ENCODE measurements at places on chromosomes 7 and 10.

GRCh38 chr7:105268511-105269392 is 120.0 kb downstream of the SRPK2 start:
- peak; percentile 69 for DNase-seq

DNA sequence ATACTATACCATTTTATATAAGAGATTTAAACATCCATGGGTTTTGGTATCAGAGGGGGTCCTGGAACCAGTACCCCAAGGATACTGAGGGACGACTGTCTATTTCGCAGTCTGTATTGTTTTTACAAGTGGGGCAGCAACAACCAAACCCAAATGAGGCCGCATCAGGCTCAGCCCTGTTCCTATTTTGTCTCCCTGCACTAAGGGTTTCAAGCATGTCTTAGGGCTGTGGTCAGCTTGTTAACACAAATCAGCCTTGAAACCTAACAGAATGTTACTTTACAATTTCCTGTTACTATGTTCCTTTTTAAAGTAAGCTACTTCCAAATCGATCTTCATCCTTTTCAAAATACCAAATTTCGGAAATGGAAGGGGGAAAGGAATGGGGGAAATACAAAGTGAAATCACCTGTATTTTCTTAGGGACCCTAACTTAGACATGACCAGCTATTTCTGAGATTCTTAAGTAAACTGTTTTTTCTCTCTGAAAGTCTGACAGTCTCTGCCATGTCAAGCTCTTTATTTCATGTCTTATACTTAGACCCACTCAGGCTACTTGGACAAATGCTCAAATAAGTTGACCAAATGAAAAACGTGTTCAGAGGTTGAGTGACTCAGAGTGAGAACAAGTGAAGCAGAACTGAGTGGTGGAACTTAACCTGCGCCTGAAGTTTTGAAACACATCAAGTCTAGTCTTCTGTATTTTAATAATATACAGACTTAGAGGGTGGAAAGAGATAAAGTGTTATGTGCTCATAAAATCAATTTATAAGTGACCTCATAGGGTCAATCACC is 75.8 kb downstream of the C1GALT1 start:
- DNase-seq = peak; percentile 35

- DNase-seq = no peak
Measured at GRCh38 chr7:404812-405488, 114.7 kb downstream of the PDGFA start.

DNA sequence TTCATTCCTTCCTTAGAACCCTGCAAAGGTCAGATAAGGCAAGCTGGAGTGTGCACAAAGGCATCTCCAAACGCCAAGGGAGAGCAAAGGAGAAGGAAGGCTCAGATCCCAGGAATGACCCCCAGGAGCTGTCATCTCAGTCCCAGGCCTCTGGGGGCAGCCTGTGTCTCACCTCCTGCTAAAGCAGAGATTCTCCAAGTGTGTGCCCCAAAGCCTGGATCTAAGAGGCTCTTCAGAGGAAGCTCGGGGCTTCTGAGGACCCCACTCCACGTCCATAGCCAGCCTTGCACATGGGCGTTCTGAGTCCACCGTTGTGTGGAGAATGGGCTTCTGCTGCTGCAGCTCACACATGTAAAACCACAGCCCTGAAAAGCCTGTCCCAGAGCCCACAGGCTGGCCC is 5.1 kb upstream of the GRID1 start:
- no peak for DNase-seq

DNA sequence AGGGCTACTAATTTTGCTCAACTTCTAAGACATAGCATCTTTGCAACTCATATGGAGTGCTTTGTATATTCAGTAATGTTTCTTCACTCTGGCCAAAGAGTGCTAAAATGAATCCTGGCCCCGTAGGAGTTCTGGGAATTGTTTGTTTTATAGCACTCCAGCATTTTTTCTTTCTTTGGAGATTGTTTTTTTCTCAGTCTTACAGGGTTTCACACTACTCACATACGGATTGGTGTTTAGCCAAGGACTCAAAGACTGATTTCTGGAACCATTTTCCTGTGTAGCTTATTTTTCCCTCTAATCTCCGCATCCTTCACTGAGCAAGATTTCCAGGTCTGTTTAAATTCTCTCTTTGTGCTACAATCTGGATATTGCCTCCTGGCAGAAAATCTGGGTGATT is 6.4 kb downstream of the TAS2R41 start:
- DNase-seq = no peak

- peak; percentile 38 for DNase-seq
Measured at GRCh38 chr7:130063036-130063435, 7.3 kb upstream of the KLHDC10 start.

DNA sequence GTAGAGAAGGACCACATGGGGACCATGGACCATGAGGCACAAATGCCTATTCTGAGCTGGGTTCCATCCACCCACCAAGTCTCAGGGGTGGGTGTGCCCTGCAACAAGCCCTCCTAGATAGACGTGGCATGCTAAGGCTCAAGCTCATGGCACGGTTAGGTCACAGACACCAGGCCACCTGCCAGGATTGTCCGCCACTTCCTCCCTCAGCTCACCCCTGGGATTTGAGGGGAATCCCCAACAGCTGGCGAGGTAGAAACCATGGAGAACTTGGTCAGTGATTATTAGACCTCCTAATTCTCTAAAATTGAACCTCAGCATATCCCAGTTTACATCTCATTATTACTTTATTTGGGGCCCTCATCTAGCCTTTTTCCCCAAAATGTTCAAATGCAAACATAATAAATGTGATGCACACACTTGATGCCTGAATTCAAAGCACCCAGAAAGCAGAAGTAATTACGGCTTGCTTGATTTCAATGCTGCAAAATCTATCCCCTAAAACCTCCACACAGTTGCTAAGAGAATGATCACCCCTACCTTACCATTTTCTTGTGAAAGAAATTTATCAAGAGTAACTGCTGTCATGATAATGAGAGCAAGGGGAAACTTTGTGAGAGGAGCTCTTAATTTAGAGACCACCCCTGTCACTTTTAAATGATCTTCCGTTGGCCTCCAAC is 366.6 kb upstream of the PFKP start:
- DNase-seq = no peak

- peak; percentile 67 for DNase-seq
Measured at GRCh38 chr7:11760372-11760771, 71.6 kb downstream of the THSD7A start.

- DNase-seq = no peak
Measured at GRCh38 chr7:157543791-157544190, 207.0 kb downstream of the DNAJB6 start.

DNA sequence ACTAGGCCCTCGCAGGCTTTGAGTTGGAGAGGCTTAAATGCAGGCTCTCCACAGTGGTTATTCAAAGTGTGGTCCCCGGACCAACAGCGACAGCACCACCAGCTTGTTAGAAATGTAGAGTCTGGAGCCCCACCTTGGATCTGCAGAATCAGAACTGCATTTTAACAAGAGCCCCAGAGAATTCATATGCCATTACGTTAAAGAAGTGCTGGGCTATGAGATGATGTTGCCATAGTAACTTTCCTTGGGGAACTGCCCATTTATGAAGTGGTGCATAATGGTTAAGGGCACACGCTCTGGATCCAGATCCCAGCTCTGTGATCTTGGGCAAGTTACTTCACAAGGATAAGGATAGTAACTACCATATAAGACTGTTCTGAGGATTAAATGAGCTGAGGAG is 48.9 kb downstream of the ZCCHC24 start:
- DNase-seq = no peak

DNA sequence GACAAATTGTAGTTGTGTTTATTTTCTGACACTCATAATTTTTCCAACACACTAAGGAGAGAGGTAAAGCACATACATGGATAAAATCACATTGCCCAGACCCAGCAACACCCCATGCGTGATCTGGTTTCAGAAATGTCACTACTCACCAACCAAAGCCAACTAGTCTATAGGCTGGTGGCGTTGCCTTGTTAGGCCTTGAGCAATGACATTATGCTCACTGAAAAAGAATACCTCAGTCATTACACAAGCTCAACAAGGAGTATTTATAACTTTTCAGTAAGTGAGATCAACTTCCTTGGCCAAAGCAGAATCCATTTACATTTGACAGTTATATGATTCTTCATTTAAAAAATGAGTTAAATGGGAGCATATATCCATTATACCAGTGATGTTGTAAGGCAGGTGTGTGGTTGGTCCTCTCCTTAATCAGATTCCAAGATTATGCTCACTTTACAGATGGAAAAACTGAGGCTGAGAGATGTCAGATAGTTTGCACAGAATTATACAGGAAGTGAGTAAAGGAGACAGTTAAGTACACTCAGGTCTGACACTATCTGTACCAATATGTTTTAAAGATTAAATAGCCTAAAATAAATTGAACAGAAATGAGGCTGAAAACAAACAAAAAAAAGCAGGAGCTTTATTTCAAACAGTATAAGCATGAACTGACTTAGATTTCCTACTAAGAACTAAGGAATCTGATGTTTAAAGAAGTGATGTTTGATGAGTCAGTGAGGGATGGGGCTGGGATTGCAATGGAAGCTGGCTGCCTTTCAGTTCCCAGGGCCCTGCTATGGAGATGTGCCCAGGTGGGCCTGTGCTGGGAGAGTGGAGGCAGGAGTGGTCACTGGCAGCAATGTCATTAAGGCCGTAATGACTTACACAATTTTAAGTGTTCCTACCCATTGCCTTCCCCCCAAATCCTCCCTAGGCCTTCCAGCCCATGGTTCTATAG is 118.3 kb downstream of the RAPGEF5 start:
- DNase-seq = no peak

GRCh38 chr10:108791794-108792474 is 1131.4 kb downstream of the XPNPEP1 start:
- DNase-seq = no peak

DNA sequence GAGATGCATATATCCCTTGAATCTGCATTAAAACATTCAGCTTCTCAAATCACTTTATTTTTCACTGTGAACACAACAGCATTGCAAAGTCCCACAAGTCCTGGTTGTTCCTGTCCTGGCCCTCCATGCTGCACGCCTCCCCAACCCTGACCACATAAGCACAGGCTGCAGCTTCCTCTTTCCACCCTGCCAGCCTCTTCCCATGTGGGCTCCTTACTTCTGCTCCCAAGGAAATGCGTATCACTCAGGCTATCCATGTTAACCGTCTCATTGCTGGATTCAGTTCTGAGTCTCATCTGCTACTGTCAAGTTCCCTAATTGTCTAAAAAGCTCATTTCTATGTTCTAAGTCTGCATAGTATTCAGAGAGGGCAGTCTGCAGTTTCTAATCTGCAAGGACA is 89.7 kb upstream of the ZPBP start:
- DNase-seq = peak; percentile 85

- peak; percentile 51 for DNase-seq
Measured at GRCh38 chr7:151059367-151060112, at the start of gene SLC4A2. Gene SLC4A2, plus strand, starts transcription at chr7:151059589. Its CDS starts 2,399 bp downstream, at chr7:151061988.

- no peak for DNase-seq
Measured at GRCh38 chr7:151665368-151665767, 145.7 kb upstream of the RHEB start.

GRCh38 chr7:75955331-75955955 is 39.0 kb downstream of the TMEM120A start:
- no peak for DNase-seq

DNA sequence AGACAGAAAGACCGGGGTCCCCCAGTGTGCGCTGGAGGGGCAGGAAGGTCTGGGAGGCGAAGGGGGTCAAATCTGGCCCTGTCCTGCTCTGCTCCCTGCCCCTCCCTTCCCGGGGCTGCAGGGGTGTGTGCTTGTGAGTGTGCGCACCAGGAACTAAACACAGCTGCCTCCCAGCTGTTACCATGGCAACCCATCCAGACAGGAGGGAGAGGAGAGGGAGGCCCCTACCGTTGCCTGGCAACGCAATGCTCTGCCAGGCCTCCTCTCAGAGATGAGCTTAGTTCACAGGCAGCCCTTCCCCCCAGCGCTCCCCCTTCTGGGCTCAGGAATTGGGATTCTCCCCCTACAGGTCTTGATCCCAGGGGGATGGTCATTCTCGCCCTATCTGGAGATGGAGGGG is 6.1 kb downstream of the NYAP1 start:
- DNase-seq = no peak

DNA sequence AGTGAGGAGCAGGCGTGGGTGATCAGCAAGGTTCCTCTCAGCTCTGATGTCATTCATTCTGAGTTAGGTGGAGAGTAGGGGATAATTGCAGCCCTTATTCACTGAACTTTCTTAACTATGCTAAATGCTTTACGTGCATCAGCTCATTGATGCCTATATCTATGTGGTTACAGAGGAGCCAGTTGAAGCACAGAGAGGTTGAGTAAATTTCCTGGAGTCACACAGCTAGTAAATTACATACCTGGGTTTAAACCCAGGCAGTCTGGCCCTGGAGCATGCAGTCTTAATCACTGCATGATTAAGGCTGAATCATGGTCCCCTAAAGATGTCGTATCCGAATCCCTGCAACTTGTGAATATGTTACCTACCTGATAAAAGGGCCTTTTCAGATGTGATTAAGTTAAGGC is 99.6 kb downstream of the GRK5 start:
- DNase-seq = no peak

DNA sequence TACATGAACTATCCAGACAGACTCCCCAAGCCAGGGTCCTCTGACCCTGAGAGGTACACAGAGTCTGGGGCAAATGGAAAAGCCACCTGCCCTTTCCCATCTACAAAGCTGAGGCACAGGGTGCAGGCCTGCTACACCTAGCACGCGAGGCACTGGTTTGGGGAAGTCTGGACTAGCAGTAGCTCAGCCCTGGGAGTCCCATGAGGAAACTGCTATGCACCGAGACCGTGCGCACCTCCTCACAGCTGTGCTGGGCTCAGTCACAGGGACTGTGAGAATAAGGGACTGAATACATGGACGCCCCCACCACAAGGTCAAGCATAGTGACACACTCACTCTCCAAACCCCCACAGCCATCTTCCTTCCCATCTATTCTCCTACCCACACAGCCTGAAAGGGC is 8.2 kb downstream of the MAT1A start:
- DNase-seq = no peak

GRCh38 chr10:86693721-86694369 is 25.5 kb downstream of the LDB3 start:
- peak; percentile 55 for DNase-seq

GRCh38 chr7:155020996-155021395 is 18.1 kb upstream of the PAXIP1 start:
- no peak for DNase-seq

- DNase-seq = no peak
Measured at GRCh38 chr7:93051660-93052059, 66.1 kb downstream of the SAMD9 start.

GRCh38 chr10:96397902-96398301 is 39.1 kb upstream of the OPALIN start:
- no peak for DNase-seq

- DNase-seq = no peak
Measured at GRCh38 chr10:21314906-21315644, 210.4 kb downstream of the SKIDA1 start.

- no peak for DNase-seq
Measured at GRCh38 chr10:20608503-20608902, 288.6 kb downstream of the NEBL start.

DNA sequence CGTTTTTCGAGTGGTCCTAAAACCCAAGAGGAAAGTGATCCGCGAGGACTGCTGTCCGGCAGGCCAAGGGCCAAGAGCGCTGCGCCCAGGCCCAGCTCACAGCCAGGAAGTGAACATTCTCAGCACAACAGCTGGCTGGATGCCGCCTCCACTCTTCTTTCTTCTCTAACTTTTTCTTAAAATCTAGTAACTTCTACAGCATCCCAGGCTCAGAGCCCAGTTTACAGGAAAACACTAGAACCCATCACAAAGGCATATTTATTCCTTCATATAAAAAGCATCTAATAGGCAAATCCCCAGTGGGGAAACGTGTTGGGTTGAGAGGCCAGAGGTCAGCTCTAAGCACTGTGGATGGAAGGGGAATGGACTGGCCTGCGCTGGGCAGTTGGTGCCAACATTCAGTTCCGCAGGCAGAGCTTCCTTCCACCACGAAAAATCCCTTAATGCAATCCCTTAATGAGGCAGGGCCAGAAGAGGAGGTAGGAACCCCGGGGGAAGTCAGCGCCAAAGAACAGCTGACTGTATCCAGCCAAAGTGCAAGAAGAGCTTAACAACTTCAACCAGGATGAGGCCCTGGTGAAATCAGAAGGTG is 74.8 kb downstream of the ZRANB1 start:
- DNase-seq = no peak

All from inflammatory macrophage treated with lipopolysaccharide for 1 hour (primary cell).